ENCODE measurements at places on chromosomes 1 and 21.
A peak's percentile ranks its signal among the peaks of the same experiment; 100 is the strongest.

- DNase-seq = no peak
These were observed 39.6 kb upstream of the DOCK7 start for GRCh38 chr1:62727656-62728407.

- DNase-seq = peak; percentile 82
These were observed 35.0 kb downstream of the CTNNBIP1 start for GRCh38 chr1:9874959-9875635.

DNA sequence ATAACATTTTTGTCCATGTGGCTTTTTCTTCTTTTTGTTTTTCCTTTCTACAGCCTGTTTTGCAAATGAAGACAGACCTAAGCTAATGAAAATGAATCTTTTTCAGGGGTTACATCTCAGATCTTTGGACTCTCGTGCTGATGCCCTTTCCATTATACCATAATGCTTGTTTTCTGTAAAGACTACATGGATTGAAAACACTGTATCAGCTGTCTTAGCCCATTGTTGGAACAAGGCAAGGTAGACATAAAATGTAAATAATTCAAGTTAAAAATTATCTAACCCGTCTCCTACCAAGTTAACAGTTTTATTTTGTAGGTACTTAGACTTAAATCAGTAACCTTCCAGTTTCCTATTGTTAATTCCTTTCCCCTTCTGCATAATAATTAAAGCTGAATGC lies 44.9 kb downstream of the RPRD2 start:
- DNase-seq = no peak

- no peak for DNase-seq
These were observed 12.3 kb upstream of the C4BPB start for GRCh38 chr1:207076181-207076955.

GRCh38 chr1:156813298-156813697 lies 3.4 kb downstream of the SH2D2A start:
- no peak for DNase-seq

GRCh38 chr1:204344665-204345355 lies 14.9 kb downstream of the PLEKHA6 start:
- no peak for DNase-seq

GRCh38 chr1:100528871-100529270 lies 9.1 kb upstream of the GPR88 start:
- no peak for DNase-seq

DNA sequence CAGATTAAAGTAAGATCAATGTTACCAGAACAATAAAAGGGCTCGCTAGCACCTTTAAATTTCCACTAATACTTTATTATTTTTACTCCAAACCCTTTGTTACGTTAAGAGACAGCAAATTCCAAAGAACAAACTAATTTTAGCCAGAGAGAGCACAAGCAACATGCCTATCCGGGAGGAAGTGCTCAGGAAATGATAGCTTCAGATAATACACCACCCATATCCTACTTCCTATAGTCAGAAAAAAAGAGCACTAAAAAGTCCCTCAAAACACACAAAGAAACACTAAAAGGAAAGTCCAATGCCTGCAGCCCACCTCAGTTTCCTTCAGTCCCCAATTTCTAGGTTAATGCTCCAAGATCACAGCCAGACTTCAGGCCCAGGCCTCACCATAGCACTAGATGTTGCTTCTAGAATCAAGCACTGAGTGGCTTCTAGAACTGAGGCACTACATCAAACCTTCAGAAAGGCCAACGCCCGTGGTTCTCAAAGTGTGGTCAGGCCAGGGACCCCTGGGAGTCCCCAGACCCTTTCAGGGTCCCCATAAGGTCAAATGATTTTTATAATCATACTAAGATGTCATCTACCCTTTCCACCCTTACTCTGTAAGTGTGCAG lies 142.6 kb downstream of the PSMG1 start:
- DNase-seq = no peak

DNA sequence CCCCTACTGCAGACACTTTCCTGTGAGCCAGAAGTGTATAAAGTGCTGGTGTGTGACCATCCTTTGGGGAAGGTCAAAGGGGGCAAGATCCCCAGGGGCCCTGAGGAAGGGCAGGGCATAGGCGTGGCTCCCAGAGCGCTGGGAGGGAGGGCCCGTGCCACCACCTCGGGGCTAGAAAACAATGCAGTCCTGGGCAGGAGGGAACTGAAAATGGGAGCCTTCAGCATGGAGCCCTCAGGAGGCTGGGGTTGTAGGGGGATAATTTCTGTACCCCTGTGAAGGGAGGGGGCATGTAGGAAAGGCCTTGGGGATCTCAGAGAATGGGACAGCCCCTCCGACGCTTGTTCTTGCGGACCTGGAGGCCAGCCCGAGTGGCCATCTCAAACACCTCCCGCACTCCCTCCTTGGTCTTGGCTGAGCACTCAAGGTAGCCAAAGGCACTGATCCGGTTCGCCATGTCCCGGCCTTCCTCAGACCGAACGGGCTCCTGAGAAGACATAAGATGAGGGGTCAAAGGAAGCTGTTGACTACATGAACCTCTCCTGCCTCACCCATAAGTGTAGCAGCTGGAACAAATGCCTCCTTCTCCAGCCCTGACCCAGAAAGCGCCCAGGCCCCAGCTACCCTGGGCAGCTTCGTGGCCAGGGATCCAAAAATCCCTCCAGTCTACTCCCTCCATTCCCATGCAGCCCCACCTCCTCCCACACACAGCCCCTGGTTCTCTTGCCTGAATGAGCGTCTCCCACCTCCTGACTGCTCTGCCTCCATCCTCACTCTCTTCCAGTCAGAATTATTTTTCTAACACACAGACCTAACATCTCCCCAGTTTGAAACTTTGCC lies 5.5 kb downstream of the RHOC start:
- no peak for DNase-seq

- no peak for DNase-seq
These were observed 6.0 kb upstream of the TGFBR3 start for GRCh38 chr1:91891969-91892368.

DNA sequence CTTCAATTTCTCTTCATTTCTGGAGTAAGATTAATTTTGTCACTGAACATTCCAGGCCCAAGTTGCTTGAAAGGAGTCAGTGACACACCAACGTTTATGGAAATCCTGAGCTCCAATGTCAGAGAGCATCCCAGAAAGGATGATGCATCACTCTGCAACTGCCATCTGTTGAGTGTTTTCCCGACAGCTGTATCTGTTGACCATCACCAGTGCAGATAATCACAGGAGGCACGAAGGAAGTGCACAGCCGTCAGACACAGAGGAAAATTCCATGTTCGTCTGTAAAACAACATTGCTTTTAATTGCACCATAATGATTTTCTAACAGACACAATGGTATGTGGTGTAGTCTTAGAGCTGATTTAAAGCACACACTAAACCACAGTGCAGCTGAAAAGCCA lies 376.7 kb upstream of the ADGRL2 start:
- DNase-seq = no peak

GRCh38 chr1:207366022-207366421 lies 44.5 kb downstream of the CD55 start:
- DNase-seq = no peak

DNA sequence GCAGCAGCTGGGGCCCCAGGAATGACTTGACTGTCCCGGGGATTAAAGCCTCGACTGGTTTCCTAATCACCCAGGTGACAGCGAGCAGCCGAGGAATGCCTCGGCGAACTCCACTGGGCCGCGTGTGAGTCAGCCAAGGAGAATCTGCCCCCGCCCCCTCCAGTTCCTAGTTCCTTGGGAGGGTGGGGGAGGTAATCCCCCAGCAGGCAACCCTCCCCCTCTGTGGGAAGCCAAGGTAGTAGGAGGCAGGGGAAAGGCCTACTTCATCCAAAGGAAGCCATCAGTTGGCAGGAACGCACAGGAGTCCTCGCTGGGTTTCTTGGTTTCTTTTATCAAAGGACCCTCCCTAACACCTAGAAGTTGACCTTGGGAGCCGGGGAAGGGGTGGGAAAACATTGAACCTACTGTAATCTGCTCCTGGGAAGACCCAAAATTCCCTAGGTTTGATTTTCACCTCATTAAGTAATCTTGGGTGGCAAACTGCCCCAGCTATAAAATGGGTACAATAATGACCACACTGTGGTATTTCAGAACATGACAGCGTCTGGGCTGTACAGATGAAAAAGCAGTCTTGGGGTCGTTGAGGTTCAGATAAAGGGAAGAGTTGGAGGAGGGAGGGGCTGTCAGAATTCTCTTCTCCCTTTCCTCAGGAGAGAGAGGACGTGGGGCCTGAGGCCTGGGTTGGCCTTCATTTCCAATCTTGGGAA lies 1.4 kb downstream of the TENT5B start:
- no peak for DNase-seq

DNA sequence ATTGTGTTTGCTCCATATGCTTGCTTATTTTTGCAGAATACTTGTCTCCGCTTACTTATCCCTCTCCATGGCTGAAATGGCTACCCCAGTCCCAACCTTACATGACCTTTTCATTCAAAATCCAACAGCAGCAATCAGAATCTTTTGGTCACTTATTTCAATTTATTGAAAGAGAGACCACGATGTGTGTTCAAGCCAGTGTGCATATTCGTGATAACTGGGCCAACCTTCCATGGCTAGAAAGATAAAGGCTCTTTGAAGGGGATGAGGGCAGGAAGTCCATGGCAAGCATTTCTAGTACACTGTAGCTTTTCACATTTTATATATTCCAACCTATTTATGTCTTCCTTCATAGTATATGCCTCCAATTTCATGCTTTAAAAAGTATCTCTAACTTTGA lies 23.1 kb downstream of the HSD11B1 start:
- no peak for DNase-seq

- no peak for DNase-seq
These were observed 1.1 kb downstream of the SPSB1 start for GRCh38 chr1:9293533-9294404.

DNA sequence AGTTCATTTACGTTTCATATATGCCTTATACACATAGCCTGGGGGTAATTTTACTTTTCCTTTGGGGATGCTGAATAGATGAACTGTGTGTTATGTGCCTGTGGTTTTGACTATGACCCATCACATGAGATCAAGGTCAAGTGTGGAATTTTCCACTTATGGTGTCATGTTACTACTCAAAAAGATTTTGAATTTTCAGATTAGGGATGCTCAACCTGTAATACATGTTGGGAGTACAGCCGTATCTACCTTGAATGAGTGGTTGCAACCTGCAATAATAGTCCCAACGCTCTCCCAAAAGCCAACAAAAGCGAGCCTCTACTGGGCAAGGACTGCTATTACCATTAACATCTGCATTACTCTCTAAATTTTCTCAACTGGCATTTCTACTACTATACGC lies 68.5 kb upstream of the SDC3 start:
- no peak for DNase-seq

GRCh38 chr1:91684481-91685196 lies 184.0 kb downstream of the CDC7 start:
- DNase-seq = no peak

DNA sequence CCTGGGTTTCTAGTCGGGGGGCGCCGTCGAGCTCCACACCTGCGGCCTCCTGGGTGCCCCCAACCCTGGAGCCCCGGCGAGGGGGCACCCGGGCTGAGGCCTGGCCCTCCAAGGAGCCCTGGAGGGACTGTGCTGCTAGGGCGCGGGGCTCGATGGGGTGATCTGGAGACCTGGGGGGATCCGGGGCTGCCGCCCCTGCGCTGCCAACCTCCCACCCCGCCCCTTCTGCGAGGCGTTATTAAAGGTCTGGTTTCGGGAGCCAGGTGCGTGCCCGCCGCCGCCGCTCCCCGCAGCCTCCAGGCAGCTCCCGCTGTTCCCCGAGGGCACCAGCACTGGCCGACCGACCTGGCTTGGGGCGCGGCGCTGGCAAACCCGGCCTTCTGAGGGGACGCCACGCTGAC lies 746 bp upstream of the POFUT2 start:
- DNase-seq = no peak

GRCh38 chr1:22414244-22414751 lies 37.4 kb upstream of the ZBTB40 start:
- no peak for DNase-seq

DNA sequence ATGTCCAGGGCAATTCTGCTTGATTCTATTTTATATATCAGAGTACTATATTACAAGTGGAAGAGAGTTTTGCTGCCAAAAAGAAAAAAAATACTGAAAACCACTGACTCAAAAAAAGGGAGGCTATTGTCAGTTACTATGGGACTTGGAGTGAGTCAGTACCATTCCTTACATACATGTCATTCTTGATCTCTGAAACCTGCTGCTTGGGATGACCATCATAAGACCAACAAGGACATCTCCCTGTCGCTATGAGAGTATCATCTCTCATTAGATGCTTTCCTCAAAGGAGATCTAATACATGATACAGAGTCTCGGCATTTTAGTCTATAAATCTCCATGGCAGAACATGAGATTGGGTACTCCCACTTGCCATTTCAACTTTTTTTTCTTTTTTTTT lies 11.8 kb upstream of the INPP5B start:
- DNase-seq = no peak

- DNase-seq = no peak
These were observed 100.6 kb upstream of the KCNJ15 start for GRCh38 chr21:38156200-38156599.

DNA sequence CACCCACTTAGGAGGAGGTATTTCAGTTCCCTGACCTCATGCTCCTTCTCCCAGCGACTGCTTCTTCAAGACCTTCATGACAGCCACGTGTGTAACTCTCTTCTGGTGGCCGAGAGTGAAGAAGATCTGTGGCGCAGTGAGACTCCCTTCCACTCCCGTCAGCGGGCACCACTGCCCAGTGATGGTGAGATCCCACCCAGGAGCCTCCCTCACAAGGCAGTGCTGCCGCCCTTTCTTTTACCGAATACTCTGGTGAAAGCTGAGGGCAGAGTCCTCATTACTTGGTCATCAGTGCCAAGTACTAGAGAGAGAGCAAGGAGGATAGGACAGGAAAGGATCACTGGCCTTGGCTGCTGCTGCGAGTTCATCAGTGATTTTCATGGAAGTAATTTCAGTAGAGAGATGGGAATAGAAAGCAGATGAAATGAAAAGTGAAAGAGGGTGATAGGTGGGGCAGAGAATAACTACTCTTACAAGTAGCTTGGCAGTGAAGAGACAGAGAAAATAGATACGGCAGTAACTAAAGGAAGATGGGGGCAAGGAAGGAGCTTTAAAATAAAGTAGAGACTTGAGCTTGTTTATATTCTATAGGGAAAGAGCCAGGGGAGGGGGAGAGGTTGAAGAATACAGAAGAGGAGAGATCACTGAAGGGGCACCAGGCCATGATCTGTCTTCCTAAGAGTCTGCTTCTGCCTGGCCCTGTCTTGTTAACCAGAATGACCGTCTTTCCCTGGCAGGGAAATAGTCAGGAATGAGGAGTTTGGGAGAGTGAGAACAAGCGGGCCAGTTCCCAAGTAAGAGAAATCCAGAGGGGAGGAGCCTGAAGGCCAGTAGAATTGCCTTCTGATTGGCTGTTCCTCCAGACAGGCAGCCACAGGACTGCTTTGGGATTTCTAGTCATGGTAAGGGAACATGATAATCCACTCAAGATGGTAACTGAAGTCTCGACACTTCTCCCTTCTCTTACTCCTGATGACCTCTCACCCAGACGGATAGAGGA lies 18.3 kb downstream of the HYI start:
- DNase-seq = no peak

GRCh38 chr1:28582248-28582615 lies 9.8 kb upstream of the RAB42 start:
- no peak for DNase-seq
